Cardiac fibroblast (primary cell): ENCODE measurements at places on chromosomes 16 and 17.
A peak's percentile ranks its signal among the peaks of the same experiment; 100 is the strongest.

- no peak for DNase-seq
Measured at GRCh38 chr17:81173762-81174155, 7.7 kb upstream of the AATK start.

DNA sequence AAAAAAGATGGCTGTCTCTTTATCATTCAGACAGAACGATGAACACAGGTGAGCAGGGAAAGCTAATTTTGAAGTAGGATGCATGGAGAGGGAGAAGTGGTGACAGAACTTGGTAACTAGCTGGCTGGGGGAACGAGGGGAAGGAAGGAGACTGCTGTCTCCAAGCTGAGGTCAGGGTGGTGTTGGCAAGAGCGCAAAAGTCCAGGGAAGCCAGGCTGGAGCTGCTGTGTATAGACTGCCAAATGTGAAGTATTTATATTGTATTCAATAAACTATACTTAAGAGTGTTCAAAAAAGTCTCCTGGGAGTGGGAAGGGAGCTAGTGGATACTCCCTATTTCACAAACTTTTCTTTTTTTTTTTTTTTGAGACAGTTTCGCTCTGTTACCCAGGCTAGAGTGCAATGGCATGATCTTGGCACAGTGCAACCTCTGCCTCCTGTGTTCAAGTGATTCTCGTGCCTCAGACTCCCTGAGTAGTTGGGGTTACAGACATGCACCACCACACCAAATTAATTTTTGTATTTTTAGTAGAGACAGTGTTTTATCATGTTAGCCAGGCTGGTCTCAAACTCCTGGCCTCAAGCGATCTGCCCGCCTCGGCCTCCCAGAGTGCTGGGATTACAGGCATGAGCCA lies 8.2 kb downstream of the TMEM106A start:
- no peak for DNase-seq

DNA sequence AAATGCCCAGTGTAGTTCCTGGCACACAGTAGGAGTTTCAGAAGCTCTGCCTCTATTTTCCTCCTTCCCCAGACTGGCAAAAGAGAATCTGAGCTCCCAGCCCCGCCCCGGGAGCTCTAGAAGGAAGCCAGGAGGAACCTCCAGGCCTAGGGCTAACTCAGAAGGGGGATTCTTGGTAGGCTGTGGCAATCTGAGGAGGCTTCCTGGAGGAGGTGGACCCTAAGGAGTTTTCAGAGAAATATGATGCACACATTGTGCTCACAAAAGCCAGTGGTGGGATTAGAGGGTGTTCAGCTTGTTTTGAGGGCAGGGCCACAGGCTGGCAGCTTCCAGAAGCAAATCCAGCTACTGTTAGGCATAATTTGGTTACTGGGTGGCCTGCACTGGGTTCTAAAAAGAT lies 10.0 kb downstream of the ADGRG1 start:
- no peak for DNase-seq

GRCh38 chr17:4747847-4748246 lies 8.1 kb upstream of the CXCL16 start:
- no peak for DNase-seq

GRCh38 chr16:84544031-84544773 lies 39.7 kb upstream of the MEAK7 start:
- no peak for DNase-seq

GRCh38 chr17:61387011-61387410 lies 12.6 kb upstream of the TBX2 start:
- no peak for DNase-seq

DNA sequence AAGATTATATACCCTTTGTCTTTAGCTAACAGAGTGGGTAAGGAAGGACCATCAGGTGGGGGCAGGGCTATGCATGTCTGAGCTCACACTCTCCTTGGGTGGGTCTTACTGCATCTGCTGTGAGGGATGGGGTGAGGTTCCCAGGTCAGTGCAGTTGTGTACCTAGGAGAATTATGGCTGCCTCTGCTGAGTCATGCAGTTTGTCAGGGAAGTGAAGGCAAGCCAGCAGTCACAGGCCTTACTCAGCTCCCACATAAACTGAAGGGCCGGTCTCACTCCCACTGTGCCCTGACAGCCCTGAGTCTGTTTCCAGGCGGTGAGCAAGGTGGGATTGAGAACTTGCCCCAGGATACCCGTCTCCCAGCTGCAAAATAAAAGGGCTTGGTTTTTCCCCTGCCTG lies 328.6 kb downstream of the MAP2K6 start:
- peak; percentile 28 for DNase-seq

GRCh38 chr16:65083164-65083857 lies 38.6 kb downstream of the CDH11 start:
- peak; percentile 54 for DNase-seq

DNA sequence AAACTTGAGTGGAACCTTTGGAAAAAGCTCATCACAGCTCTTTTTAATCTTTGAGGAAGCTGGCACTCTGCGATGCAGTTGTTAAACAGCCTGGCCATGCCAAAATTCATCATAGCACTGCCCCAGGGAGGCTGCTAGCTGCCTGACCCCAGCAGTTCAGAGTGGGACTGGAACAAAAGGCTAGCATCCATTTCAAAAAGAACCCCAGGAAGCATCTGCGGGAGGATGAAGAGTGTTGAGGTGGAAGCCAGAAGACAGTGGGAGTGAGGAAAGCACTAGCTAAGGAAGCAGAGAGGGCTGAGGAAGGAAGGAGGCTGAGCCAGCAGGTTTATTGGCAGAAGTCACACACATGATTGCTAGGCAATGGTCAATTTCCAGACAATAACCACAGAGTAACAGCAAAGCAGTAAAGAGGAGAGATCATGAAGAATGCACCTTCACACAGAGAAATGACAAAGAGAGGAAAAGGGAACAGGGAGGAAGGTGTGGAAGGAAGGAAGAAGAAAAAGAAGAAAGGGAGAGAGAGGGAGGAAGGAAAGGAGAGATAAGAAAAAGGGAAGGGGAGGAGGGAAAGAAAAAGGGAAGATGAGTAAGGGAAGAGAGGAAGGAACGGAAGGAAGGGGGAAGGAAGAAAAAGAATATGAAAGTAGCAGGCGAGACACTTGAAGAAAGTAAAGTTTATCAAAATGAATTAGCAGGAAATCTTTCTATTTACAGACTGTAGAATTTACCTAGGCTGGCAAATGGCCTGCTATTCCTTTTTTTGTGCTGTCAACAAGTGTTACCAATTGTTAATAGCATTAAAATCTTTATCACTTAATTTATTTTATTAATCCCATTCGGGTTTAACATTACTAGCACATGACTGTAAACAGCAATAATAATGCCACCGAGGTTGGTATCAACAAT lies 270.0 kb upstream of the PSMD7 start:
- no peak for DNase-seq

DNA sequence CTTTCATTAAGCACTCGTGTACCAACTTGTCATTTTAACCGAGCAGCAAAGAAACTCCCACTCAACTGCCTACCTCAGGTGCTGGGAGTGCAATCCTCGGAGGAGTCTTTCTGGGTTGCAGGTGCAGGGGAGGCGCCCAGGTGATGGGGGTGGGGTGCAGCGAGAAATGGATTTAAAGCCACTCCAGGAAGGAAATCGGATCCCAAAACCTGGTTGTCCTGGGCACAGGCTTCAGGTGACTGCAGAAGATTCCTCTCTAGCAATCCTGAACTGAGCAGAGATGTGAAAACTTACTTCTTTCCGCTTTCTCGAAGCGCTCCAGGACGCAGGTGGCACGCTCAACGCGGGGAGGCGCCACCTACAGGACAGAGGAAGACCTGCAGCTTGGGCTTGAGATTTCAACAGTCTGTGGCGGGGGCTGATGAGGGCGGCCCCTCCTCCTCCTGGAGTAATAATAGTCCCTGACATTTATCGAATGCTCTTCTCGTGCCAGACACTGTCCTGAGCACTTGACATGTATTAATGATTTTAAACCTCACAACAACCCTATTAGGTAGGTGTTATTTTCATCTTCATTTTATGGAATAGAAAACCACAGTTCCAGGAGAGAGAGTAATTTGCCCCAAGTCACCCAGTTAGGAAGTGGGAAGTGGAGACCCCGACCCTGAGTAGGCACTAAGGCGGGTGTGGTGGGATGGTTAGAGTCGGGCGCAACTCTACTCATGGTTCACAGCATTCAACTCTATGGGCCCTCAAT lies 27.2 kb upstream of the SKAP1 start:
- DNase-seq, result peak; percentile 56

DNA sequence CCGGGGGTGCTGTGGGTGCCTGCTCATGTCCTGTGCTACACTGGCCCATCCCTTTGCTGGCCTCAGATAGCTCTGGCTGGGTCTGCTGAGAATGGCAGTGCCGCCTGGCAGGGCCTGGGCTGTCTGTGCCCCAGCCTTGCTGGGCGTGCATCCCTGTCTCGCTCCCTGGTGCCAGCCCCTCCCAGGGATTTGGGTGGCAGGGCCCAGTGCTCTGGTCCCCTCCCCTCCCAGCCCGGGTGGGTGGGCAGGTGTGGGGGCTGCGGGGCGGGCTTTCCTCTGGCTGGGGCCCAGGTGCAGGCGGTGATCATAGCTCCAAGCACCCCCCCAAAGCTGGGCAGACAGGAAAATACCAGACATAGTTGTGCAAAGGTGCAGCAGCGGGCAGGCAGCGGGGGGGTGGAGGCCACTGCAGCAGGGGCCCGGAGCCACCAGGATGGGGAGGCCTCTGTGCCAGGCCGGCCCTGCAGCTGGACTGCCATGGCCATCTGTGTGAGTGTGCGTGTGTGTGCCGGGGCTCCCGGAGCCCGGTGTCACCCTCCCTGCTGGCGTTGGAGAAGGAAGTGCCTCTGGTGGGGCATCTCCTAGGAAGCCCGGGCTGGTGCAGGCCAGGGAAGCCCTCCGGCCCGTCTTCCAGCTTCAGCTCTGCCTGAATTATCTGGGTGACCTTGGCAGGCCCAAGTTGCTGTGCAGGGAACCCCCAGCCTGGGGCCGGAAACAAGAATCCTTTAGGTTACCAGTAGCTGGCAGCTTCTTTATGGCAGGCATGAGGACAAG lies 7.4 kb downstream of the GLIS2 start:
- no peak for DNase-seq

DNA sequence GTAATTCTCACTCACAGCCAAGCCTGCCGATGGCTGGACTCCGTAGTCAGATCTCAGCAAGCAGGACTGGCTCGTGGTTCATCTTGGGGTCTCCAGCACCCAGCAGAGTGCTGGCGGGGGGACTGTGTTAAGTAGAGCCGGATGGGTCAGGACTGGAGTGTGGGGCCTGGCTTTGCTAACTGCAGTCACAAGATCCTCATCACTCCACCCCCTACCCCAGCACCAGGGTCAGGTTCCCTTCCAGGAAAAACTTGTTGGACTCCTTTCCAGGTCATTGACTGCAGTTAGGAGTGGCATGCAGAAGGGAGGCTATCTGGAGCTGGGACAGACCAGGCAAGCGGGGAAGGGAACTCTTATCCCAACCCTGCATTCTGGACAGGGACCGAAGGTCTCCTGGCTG lies 6.0 kb downstream of the CIITA start:
- no peak for DNase-seq

- DNase-seq, result peak; percentile 15
Measured at GRCh38 chr16:49969091-49970030, 55.7 kb upstream of the CNEP1R1 start.

- no peak for DNase-seq
Measured at GRCh38 chr16:5054876-5055865, 10.6 kb downstream of the C16orf89 start.

GRCh38 chr16:51813609-51814008 lies 662.5 kb upstream of the SALL1 start:
- DNase-seq, result no peak

GRCh38 chr16:12336141-12336540 lies 359.6 kb downstream of the SNX29 start:
- no peak for DNase-seq

- DNase-seq, result no peak
Measured at GRCh38 chr16:30115238-30115637, 1.9 kb upstream of the GDPD3 start.

DNA sequence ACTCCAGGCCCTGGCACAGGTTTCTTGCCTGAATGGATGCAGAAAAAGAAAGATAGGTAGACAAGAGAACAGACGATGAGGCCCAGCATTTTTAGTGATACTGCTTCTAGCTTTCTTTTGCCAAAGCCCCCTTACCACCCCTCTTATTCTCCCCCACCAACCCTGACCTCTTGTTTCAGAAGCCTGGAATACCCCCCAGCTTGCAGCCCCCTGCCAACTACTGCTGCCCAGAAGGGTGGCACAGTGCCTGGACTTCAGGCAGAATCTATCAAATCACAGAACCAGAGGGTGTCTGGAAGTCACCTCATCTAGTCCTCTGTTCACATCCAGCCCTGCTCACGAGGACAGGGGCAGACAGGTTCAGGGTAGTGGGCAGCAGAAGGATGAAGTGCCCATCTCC lies 35.6 kb downstream of the NEUROD2 start:
- DNase-seq, result no peak

GRCh38 chr17:16304830-16305229 lies 48.4 kb downstream of the CENPV start:
- peak; percentile 42 for DNase-seq

DNA sequence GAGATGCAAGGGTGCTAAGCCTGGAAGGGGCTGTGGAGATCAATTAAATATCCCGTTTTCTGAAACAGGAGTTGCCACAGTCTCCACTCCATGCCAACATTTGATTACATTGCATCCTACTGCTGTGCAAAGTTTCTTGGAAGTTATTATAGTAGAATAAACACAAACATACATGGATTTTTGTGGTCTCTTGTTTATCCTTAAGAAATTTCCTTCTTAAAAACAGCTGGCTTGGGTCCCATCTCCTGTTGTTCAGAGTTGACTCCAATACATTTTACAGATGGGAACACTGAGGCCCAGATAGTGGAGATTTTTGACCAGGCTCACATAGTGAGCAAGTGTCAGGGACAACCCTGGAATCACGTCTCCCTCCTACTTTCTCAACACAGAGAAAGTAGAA lies 124.0 kb upstream of the ADAMTS18 start:
- DNase-seq, result no peak

DNA sequence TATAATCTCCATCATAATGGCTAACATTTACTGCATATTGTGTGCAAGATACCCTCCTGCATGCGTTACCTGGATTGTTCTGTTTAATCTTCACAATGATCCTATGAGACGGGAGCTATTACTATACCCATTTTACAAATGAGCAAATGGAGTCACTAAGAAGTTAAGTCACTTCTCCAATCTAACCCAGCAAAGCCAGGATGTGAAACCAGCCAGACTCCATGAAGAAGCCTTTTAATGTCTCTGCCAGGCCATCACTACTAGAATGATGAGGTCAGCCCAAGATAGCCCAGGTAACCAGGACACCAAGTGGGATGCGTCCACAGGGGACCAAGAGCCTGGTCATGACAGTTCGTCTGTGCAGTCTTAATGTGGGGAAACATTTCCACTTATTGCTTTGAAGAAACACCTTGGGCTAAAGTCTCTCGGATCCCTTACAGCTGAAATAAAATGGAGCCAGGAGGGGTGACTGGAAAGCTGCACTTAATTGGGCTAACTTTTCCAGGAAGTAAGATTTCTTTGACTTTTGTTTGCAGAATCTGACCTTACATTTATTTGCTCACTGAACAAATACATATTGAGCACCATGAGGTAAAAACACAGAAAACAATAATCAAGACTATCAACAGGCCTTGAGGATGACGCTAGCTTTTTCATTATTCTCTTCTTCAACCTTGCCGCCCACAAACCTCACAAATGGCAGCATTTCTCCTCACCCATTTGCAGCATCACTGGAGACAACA lies 926 bp upstream of the SHCBP1 start:
- no peak for DNase-seq

- DNase-seq, result no peak
Measured at GRCh38 chr17:79109584-79109983, 35.0 kb downstream of the ENGASE start.
